ENCODE measurements at places on chromosomes 2 and 18. TPM values are rescaled to one million over a fixed set of nuclear protein-coding genes. Genes with fewer than 3 reads are reported as not detected.

Gene MC2R
- total RNA-seq: not detected

Gene ACVR1C
- 0.17 TPM for total RNA-seq

Gene GCG
- not detected for total RNA-seq

Gene SPTBN1
- 916 TPM for total RNA-seq

Gene FOXD4L1
- 0.17 TPM for total RNA-seq

Gene IL1R2
- total RNA-seq: 0.28 TPM

Gene TRABD2A
- 1.4 TPM for total RNA-seq

DNA sequence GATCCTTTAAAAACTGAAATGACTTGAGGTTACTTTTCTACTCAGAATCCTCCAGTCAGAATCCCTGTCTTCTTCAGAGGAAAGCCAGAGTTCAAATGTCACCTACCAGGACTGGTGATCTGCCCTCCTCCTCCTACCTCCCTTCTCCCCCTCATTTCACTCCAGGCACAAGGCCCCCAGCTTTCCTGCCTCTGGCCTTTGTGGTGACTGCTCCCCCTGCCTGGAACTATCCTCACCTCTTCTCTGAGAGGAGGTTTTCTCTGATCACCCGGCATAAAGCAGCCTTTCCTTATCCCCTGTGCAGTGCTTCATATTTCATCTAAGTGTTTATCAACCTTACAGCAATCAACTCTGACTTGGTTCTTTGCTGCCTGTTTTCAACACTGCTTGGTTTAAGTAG, 6.8 kb downstream of the B3GNT2 start:
- no peak for DNase-seq

GRCh38 chr2:239323447-239323846, 77.4 kb downstream of the HDAC4 start:
- no peak for DNase-seq

- DNase-seq: no peak
These were observed 44.9 kb downstream of the APLF start for GRCh38 chr2:68512326-68512725.

- no peak for DNase-seq
These were observed 67.8 kb downstream of the CWC22 start for GRCh38 chr2:179939259-179939658.

GRCh38 chr2:233638836-233639235, 2.6 kb downstream of the UGT1A10 start:
- no peak for DNase-seq

GRCh38 chr18:7658701-7659100, 91.6 kb downstream of the PTPRM start:
- DNase-seq: no peak

DNA sequence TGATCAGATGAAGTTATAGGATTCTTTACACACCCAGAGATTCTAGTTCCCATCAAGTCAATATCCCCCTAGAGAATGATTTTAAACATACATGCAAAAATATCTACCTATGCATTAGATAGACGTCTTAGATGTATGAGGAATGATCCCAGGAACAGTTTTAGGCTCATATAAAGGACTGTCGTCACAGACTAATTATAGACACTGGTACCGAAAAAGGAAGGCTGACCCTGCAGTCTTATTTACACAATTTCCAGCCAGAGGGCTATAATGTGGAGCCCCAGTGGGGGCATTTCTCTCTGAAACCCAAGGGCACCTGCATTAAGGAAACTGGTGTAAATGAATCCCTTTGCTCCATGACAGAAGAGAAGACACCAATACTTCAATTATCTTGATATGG, 170.4 kb downstream of the ZNF521 start:
- no peak for DNase-seq

DNA sequence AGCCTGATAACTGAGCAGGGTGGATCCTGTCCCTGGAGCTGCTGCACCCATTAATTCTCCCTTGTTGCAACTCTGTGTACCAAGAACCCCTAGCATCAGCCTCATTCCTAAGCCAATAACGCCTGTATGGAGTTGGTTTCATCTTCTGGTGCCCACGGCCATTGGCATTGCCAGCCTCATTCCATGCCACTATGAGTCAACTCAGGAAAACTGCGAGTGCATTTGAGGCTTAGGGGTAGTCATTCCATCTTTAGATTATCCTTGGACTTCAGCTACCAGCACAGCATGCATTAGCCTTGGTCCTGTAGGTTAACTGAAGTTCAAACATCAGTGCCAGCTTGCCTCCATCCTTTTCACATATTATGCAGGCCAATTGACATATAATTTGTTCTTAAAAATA, 1.4 kb upstream of the TRIM54 start:
- DNase-seq: no peak

DNA sequence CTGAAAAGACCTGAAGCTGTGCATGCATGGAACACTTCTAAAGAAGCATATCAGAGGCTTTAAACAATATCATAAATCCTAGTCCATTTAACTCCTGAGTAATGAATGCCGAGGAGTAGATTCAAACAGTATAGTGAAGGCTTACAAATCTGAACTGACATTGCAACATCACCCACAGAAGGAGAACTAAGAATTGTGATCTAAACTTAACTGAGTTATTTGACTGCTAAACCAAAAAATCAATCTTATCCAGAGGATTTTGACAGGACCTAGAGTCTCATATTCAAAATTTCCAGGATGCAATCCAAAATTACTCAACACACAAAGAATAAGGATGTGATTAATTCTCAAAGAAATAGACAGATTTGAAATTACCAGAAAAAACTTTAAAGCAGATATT, 181.0 kb downstream of the SLC39A10 start:
- DNase-seq: no peak

Data from dermis blood vessel endothelial cell (primary cell).